ENCODE measurements at places on chromosomes 13 and 19.

DNA sequence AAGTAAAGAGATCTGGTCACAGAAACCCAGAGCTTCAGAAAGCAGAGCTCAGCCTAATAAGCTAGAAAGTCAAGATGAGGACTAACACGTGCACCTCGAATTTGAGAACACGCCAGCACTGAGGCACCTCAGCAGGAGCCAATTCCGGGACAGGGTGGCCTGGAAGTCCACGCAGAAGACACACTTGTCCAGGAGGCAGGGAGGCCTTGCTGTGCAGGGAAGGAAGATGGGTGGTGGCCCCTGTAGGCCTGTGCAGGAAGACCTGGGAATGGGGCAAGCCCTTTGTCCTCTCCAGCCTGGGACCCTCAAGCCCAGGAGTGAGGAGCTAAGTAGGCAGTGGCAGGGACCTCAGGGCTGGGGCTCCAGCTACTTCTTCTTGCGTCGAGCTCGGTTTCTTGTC lies 16.3 kb upstream of the VSTM2B start:
- no peak for DNase-seq

DNA sequence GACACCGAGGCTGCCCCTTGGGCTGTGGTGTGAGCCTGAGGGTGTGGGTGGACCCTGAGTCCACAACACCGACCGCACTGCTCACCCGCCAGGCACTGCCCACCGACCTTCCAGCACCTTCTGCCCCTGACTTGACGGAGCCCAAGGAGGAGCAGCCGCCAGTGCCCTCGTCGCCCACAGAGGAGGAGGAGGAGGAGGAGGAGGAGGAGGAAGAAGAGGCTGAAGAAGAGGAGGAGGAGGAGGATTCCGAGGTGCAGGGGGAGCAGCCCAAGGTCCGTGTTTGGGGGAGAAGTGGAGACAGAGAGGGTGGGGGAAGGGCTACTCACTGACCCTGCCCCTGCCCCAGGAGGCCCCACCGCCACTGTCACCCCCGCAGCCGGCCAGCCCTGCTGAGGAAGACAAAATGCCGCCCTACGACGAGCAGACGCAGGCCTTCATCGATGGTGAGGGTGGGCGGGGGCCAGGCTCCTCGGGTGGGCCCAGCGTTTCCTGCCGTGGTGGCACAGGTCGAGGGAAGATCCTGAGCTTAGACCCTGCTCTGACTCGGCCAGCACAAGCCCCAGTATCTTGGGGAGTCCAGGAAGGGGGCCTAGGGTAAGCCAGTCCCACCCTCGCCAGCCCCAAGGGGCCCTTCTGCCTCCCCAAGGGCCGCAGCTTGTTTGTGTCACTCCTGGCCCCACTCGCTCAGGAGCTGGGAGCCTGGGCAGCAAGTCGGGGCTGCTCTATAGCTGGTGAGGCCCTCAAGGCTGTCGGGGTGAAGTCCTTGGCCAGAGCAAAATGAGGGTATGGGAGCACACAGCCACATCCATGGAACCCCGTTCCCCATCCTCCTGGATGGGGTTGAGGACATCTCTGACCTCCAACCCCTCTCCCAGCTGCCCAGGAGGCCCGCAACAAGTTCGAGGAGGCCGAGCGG lies 12.2 kb downstream of the PRKCSH start:
- DNase-seq = no peak

DNA sequence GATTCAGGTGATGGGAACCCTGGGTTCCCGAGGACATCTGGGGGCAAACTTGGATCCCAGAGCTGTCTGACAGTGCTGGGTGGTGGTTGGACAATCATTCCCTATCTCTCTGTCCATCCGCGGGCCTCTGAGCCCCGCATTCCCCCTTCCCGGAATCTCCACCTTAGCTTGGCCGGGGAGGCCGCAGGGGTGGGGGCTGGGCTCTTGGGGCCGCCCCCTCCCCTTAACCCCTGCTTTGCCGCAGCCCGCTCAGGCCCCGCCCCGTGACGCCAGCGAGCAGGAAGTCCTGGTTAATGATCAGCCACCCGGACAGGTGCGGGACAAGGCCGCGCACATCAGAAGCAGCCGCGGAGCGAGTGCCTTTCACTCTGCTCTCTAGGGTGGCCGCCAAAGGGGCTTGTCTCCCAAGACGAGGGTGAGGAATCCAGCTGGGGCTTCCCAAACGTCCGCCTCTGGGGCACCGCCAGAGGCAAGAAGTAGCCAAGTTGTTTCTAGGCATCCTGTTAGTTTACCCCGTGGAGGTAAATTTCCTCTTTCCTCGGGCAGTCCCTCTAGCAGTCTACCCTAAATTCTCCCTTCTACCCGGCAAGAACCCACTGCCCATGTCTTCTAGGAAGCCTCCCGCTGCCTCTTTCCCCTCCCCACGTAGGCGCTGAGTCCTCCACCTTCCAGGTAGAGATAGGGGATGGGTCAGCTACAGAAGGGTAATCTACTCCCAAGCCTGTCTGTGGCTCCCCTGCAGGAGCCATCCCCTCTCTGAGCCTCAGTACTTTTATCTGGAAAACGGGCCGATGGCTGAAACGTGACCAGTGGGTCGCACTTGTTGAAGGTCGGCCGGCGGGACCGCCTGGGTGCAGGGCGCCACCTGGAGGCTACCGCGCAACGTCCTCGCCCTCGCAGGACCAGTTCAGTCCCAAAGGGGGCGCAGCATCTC lies 3.0 kb downstream of the IRF2BP1 start:
- no peak for DNase-seq

DNA sequence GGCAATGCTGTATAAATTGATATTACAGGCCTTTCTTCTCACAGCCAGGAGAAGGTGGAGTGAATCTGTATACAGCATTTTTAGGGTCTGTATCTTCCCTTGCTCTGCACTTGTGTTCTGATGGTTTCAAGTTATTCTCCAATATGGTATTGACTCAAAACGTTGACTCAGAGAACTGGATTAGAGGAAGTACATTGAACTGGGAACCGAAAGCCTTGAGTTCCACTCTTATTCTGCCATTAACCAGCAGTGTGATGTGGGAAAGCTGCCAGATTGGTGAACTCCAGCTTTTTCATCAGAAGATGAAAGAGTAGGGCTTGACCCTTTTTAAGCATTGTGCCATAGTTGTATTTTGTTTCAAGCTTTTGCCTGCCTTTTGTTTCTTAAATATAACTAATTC lies 167.7 kb downstream of the SPRY2 start:
- DNase-seq = no peak

DNA sequence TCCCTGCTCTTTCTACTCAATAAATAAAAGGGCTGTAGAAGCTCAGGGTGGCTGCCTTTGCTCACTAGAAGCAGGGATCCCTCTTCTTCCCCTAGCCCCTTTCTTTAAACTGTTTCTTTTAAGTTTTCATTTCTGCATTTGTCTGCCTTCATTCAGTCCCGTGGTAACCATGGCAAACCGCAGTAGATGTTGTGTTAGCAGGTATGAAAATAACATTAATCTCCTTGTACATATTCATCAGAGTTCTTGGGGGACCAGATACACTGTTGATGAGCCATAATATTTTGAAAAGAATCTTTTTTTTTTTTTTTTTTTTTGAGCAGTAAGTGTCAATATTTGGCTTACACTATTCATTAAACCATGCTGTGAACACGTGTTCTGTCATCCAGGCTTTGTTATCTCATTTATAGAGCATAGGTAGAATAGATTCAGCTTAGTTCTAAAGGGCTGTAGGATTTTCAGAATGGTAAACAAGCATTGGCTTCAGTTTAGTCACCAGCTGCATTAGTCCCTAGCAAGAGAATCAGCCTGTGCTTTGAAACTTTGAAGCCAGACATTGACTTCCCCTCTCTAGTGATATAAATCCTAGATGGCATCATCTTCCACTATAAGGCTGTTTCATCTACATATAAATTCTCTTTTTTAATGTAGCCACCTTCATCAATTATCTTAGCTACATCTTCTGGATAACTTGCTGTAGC lies 59.4 kb upstream of the SPRY2 start:
- no peak for DNase-seq

DNA sequence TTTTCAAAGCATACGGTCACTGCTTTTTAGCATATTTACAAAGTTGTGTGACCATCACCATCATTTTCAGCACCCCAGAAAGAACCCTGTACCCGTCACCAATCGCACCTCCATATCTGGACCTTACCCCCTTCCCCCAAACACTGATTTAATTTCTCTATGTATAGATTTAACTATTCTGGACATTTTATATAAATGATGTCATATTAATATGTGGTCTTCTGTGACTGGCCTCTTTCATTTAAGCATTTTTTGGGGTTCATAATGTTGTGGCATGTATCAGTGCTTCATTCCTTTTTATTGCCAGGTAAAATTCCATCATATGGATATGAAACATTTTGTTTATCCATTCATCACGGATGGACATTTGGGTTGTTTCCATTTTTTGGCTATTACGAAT lies 74.0 kb downstream of the TBC1D4 start:
- DNase-seq = no peak

GRCh38 chr19:3908266-3909054 lies 24.4 kb upstream of the NMRK2 start:
- no peak for DNase-seq

DNA sequence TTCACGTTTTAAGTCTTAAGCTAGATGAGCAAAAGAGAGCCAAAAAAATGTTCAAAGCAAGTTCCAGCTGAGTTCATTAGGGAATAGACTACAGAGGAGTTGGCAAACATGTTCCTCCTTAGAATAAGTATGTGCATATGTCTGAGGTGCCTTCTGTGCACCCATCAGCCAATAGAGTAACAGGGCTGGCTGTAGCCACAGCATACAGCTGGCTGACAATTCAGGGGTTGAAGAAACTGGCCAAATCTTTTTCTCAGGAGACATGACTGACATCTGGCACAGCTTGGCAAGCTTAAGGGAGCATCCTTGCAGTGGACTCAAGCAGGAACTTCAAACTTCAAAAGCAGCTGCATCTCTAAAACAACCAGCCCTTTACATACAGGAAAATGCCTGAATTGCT lies 414.8 kb upstream of the PCDH20 start:
- no peak for DNase-seq

GRCh38 chr13:59086147-59086546 lies 1077.6 kb downstream of the DIAPH3 start:
- DNase-seq = no peak

DNA sequence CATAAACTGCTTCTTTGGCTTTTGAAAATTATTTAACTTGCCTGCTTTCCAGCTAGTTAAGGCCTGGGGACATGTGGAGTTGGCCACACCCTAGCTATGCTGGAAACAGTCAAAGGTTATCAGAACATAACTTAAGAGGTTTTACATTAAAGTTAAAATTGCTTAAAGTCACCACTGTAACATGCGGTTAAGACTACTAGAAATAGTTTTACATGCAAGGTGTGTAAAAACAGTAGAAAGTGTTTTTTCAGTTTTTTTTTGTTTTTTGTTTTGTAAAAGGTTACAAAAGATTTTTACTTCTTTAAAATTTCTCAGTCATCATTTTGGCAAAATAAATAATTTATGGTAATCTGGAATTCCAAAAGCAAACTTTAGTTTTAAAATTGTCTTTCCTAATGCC lies 763.1 kb downstream of the UQCRFS1 start:
- no peak for DNase-seq

- DNase-seq = no peak
Measured at GRCh38 chr13:42275506-42275905, 3.6 kb downstream of the AKAP11 start.

- DNase-seq = no peak
Measured at GRCh38 chr19:39142630-39143029, 17.0 kb downstream of the PAK4 start.

DNA sequence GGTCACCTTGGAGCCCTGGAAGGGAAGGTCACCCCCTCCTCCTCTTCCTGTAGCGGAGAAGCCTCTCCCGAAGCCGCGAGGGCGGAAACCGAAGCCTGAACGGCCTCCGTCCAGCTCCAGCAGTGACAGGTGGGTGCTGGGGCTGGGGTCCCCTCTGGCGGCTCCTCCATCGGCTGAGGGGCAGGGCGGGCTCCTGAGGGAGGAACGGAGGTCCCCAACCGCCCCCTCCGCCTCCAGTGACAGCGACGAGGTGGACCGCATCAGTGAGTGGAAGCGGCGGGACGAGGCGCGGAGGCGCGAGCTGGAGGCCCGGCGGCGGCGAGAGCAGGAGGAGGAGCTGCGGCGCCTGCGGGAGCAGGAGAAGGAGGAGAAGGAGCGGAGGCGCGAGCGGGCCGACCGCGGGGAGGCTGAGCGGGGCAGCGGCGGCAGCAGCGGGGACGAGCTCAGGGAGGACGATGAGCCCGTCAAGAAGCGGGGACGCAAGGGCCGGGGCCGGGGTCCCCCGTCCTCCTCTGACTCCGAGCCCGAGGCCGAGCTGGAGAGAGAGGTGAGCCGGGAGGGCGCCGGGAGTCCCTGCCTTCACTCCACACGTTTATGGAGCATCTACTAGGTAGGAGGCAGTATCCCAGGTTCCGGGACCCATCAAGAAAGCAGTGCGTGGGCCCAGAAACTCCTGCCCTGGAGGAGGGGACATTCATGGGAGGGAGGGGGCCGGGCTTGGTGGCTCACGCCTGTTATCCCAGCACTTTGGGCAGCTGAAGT lies 22.0 kb downstream of the HDGFL2 start:
- no peak for DNase-seq

DNA sequence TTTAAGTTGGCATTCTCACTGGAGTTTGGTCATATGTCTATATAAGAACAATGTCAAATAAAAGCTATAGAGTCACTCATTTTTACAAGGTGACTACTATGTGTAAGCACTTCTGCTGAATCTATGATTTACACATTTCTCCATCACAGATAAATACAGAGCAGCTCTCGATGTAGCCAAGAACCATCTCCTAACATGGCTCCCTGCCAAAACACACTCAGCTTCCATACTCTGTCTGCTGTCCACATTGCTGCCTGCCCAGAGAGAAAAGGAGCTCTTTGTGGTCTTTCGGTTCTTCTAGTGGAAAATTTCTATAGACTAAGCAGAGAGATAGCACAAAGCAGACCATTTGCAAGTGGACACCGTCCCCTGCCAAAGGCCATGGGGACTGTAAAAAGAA lies 190.9 kb upstream of the KLF12 start:
- no peak for DNase-seq

DNA sequence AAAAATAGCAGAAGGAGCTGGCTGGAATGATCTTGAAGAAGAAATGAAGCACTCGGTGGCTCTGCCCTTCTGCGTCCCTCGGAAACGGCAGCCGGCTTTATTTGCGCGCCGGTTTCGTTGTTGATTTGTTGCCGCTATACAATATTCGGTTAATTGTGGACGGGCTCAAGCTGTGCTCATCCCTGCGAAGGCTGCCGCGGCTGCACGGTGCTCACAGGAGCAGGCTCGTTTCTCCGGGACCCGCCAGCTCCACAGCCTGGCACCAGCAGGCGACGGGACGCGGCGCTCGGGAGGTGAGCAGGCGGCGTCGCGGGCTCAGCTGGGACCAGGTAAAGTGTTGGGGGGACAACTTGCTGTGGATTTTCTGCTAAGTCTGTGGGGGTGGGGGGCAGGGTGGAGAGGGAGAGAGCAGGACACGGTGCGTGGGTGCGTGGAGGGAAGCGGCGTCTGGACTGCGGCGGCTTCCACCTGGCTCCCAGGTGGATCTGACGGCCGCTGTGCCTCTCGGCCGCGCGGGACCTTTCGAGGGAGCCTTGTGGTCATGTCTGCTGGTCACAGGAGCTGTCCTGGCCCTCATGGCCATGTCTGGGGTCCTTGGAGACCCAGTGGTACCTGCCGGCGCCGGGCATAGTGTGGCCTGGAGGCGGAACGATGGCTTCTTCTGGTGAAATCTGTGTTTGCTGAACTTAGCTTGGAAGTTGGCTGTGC lies 90.9 kb downstream of the TEX29 start:
- DNase-seq = no peak

Measured in renal cortex interstitium (tissue), 15 donors.